ENCODE measurements at places on chromosomes 6 and 20.

DNA sequence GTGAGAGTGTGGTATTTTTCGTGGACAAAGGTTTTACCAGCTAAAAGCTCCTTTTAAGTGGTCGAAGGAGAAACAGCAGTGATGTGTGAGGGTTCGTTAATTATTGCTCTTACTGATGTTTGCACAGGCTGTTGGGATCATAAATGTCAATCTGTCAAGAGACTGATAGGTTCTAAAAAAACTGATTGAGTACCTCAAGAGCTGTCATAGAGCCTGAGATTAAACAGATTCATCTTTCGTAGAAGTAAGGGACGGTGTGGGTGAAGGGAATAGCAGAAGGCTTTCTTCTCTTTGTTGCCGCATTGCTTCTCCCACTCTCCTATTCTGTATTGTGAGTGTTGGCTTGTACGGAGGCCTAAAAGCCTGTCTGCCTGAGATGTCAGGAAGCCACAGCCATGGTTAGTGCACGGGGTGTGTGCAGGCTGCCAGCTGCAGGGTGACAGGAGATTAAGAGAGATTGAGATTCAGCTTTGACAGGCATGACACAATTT, 291.0 kb downstream of the ZFAND3 start:
- DNase-seq = no peak

GRCh38 chr6:46051962-46052361, 36.3 kb upstream of the CLIC5 start:
- DNase-seq = no peak

GRCh38 chr6:24768361-24768760, 6.4 kb upstream of the GMNN start:
- no peak for DNase-seq

DNA sequence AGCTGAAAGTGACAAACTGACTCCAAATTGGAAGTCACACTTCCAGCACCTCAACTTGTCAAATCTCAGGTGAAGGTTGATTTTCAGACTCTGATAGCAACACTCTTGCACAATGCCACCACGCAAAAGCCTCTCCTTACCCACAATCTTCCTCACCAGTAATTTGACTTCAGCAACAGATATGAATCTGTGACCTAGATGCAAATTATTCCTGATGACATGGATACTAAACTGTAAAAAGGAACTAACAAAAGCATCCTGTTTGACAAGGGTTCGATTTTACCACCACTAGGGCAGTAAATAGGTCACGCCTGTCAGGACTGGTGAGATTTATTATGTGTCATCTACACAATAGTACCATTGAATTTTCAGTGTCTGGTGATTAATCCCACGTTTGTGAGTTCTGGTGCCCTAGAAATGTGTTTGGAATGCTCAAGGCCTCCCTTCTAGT, 134.4 kb upstream of the COL21A1 start:
- DNase-seq = no peak

DNA sequence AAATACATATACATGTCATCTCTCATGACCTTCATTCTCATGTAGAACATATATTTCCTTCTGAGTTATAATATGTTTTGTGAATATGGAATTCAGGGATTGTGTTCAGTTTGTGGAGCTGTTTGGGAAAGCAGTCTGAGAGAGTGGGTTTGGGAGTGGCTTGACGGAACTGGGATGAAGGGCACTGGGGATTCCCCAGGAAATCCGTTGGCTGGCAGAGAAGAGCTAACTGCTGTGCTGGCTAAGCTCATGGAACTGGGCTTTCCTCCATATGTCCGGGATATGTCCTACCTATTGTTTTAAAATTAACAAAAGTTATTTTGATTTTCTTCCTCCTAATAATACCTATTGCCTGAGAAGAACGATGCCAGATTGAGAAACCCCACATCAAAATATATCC, 359.5 kb upstream of the FLRT3 start:
- DNase-seq = no peak

- no peak for DNase-seq
Observed at GRCh38 chr6:51960419-51960818, 127.0 kb downstream of the PKHD1 start.

DNA sequence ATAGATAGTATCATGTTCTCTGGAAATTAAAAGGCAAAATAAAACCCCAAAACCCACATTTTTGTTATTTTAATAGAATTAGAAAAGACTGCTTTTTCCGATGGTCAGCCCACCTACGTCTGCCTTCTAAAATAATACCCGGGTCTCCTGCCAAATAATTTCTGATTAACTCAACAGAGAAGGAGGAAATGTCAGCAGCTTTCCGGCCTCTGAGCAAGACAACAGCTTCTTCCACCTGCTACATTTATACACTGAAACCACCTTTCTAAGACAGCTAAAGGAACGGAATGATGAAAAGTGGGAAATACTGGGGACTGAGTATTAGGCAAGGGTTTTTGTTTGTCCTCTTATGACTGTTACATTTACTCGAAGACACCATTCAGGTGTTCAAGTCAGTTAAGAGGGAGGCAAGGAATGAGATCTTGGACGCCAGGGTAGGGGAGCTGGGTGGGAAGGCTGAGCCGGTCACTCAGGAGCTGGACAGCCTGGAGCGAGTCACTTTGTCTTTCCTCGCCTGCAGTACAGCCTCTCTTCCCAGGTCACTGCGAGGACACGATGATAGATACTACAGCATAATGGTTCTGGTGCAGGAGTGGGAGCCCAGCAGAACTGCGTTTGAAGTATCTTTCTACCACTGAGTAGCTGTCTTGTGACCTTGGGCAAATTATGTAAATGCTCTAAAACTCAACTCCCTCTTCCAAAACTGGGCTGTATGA, 96.3 kb upstream of the QKI start:
- no peak for DNase-seq

GRCh38 chr6:51678905-51679620, 408.4 kb downstream of the PKHD1 start:
- DNase-seq = no peak

DNA sequence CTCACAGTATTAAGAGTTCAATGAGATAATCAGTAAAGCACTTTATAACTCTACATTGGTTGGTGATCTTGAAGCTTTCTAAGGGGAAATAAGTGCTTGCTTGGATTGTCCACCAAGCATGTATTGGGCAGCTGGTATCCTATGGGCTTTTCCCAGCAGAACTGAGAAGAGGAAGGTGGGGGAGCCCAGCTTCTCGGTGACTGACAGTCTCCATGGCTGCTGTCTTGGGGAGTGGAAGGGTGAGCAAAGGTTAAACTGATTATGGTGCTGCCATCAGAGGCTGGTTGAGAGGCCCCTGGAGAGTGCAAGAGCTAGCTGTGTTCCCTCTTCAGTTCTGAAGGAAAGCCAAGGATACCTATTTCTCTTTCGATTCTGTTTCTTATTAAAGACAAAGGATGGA, 35.5 kb upstream of the ADTRP start:
- DNase-seq = no peak

DNA sequence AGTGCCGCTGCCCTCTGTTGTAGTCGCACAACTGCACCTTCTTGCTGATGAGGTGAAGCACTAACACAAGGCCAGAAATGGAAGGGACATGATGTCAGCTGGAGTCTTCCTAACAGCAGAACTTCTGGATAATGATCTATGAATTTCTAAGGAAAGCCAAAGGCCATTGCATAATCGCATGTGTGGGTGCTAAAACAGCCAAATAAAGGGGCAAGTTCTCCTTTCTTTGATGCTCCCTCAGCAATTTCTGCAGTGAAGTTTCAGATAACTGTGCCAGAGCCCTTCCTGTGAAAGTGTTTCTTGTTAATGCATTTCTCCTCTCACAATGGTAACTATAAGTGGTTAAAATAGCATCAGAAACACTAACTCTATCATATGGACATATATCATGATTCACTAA, 8.0 kb upstream of the F13A1 start:
- DNase-seq = no peak

DNA sequence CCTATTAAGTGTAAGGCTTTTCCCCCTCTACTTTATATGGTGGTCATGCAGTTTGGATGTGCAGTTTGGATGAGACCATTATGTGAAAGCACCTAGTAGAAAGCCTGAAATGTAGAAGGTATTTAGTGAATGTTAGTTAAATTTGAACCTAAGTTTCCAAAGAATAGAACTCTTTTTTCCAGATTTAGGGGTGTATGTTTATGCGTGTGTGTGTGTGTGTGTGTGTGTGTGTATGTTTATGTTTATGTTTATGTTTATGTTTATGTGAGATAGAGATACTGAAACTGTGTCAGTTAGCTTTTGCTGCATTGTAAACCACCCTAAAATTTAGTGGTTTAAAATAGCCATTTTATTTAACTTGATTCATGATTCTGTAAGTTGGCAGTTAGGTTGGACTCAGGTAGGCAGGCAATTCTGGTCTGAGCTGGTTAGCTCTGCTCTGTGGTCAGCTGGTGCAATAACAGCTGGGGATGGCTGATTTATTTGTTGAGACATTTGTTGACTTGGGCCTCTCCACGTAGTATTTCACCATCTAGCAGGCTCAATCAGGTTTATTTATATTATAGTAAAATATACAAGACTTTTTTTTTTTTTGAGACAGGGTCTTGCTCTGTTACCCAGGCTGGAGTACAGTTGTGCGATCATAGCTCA, 54.0 kb downstream of the STK4 start:
- no peak for DNase-seq

DNA sequence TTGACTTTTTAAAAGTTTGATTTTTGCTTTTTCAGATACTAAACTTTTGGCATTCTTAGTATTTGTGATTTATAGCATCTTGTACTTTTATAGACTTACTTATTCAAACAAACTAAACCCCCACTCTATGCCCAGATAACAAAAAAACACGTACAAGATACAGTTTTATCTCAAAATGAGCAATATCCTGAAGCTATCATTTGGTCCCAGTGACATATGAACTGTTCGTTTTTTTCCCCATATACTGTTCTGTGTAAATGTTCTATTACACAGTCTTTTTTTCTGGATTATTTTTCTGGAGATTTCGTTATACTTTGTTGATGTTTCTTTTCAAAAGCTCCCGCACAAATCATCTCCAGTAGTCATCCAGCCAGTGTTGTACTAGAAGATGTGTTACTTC, 27.3 kb upstream of the SERINC3 start:
- no peak for DNase-seq

DNA sequence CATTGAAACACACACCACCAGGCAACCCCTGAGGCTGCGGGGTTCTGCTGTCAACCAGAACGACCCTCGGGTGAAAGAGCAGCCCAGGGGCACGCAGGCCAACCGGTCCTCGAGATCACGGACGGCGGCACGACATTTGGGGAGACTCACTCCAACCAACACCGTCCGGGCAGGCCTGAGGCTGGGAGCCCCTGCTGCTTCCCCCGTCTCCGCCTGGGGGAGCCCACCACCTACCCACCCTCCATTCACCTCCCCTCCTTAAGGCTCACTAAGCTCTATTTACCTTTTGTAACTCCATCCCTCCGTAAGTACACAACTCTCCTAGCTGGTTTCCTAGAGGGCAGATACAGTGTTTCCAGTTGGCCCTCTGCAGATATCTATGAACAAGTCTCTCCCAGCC, 971.3 kb upstream of the DEFB115 start:
- DNase-seq = no peak

DNA sequence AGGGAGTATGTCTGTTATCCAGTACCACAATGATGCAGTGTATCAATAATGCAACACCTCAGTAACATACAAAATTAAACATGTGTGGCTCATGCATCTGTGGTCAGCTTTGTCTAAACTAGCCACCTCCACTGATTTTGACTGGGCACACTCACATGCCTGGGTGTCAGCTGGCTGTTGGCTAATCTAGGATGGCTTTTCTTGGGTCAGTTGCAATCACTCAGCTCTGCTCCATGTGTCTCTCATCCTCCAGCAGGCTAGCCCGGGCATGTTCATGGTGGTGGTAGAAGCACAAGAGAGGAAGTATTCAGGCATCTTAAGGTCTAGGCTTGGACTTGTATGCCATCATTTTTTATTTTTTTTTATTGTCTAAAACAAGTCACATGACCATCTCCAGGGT, 59.3 kb upstream of the JAG1 start:
- DNase-seq = no peak

- no peak for DNase-seq
Observed at GRCh38 chr6:37585523-37585905, 85.8 kb upstream of the CCDC167 start.

DNA sequence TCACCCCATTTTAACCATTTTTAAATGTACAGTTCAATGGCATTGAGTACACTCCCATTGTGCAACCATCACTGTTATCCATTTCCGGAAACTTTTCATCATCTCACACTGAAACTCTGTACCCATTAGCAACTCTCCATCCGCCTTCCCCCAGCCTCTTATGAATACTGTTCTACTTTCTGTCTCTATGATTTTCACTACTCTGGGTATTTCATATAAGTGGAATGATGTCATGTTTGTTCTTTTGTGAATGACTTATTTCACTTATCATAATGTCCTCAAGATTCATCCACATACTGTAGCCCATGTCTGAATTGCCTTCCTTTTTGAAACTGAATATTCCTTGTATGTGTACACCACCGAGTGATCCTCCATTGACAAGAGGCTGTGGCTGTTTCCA, 92.9 kb upstream of the TOX2 start:
- no peak for DNase-seq

Data from GF-D8 (cell line).